ENCODE measurements at places on chromosomes 4 and X.

GRCh38 chr4:1200425-1201035 lies 28.1 kb upstream of the SPON2 start:
- peak; percentile 17 for DNase-seq

GRCh38 chrX:154327038-154327820 lies 31.6 kb downstream of the TKTL1 start:
- DNase-seq: peak; percentile 45

GRCh38 chr4:176791591-176792325 lies 964 bp downstream of the VEGFC start:
- DNase-seq: no peak

DNA sequence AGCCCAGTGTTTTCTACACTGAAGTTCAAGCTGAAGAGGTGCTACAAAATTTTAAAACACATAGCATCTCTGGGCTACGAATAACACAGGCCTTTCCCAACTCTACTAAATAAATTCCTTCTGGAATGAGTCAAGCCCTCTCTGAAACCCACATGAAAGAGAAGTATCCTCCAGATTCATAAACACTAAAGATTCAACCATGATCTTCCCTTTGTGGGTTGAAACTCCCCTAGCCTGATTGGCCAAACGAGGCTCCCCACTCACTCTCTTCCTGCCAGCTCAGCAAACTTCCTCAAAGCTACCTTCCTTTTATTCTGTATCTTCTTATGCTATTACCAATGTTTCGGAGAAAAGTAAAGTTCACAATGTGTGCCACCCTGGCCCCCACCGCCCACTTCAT lies 95.4 kb downstream of the NKX6-1 start:
- no peak for DNase-seq

DNA sequence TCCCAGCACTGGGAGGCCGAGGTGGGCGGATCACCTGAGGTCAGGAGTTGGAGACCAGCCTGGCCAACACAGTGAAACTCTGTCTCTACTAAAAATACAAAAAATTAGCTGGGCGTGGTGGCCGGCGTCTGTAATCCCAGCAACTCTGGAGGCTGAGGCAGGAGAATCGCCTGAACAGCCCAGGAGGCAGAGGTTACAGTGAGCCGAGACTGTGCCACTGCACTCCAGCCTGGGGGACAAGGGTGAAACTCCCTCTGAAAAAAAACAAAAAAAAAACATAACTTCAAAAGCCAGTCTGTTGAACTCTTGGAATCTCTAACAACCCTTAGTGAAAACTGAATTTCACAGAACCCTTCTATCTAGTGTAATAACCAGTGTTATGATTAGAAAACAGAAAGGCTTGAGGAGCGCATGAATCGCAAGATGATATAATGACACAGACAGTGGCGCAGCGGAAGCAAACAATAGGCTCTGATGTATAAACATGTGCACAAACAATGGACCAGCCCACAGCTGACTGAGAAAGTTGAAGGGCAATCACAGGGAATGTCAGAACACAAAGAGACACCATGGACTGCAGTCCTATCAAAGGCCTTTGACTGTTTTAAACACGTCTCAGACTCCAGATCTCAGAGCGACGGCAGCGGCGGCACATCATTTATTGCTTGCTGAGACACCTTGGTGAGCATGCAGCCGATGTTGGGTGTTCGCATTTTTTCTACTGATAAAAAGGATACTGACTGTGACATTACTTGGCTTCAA lies 81.6 kb downstream of the NSUN7 start:
- no peak for DNase-seq
